Stimulated activated naive CD8-positive, alpha-beta T cell treated with anti-CD3 and anti-CD28 coated beads, Interleukin-15, amount 100 ng/mL, for 72 hours (primary cell): ENCODE measurements at places on chromosomes 3 and 15.

GRCh38 chr3:127419182-127419581 lies 131.3 kb upstream of the PRR20G start:
- no peak for DNase-seq

DNA sequence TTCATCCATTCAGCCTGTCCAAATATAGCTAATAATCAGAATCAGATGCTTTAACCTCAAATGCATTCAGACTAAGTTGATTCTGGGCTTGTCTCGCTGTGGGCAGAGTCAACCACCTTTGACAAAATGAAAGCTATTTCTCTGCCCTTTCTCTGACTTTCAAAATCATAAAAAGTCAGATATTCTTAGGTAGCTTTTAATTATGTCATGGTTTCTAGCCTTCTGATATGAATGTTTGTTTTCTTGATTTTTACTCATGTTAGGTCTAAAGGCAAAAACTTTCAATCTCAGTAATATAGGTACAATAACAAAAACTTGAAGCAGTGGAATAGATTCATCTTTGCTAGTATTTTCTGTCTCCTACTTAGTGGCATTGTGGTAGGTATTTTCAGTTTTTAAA lies 25.3 kb upstream of the C15orf61 start:
- DNase-seq, result no peak

DNA sequence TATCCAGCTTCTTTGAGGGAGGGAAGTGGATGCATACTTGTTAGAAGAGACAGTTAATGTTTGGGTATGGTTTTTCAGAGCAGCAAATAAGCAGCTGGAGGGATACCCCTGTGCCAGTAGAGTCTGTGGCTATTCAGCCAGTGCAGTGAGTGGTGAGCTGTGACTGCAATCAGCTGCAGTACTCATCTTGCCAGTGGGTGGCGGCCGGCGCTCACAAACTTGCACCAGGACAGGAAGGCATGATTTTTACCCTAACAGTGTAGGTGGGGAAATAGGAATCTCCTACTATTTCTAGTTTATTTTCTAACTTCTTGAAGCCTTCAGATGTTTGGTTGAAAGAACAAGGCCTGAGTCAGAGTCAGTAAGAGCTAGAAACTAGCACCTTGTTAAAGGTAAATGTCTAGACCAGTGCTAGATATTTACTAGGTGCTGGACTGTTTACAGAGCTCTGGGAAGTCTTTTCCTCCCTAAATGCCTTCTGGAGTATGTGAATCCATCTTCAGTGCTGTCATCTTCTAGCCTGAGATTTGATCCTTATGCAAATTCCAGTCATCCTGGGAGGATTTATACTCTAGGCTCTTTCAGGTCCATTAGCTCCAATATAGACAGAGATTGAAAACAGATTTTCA lies 23.6 kb downstream of the TIMP4 start:
- DNase-seq, result peak; percentile 56

DNA sequence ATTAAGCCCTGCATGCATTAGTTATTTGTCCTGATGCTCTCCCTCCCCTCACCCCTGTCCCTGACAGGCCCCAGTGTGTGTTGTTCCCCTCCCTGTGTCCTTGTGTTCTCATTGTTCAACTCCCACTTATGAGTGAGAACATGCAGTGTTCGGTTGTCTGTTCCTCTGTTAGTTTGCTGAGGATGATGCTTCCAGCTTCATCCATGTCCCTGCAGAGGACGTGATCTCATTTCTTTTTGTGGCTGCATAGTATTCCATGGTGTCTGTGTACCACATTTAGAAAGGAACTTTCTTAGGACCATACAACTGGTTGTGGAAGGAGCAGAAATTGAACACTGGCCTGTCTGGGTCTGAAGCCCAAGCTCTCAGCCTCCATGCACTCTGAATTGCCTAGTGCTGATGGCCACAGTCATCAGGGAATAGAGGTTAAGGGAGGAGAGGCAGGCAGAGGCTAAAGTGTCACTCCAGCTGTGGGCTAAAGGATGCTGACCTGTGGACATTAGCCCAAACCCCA lies 138.5 kb downstream of the FNDC3B start:
- DNase-seq, result no peak

DNA sequence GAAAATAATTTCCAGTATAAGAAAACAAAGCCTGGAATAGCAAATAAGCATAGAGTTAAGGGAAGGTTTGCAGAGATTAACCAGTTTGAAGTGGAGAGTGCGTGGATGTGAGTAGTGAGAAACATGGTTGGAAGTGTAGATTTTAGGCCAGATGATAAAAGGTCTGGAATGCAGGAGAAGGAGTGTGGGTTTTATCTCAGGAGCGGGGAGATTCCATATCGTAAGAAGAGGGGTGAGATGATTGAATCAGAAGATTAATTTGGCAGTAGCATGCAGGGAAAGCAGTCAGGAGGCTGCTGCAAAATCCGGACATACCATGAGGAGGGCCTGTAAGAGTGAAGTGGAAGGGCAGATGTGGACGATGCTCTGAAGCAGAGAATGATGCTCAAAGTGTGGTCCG lies 13.7 kb downstream of the PPARG start:
- DNase-seq, result no peak

DNA sequence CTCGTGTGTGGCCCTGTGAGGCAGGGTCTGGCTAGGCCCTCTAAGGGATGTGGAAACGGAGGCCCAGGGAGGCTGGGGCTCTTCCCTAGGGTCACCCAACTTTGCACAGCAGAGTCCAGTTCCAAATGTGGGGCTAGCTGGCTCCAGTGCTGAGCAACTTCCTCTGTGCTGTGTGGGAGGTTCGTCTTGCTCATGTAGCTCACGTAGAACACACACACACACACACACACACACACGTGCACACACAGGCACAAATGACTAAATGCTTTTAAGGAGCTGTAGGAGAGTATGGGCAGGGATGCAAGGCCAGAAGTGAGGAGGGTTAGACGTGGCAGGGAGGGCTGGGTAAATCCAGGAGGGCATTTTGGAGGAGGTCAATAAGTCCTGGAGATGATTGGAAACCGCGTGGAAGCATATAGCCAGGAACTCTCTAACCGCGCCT lies 213.8 kb downstream of the RPLP1 start:
- peak; percentile 21 for DNase-seq

GRCh38 chr3:172707967-172708366 lies 2.9 kb downstream of the NCEH1 start:
- DNase-seq, result no peak

DNA sequence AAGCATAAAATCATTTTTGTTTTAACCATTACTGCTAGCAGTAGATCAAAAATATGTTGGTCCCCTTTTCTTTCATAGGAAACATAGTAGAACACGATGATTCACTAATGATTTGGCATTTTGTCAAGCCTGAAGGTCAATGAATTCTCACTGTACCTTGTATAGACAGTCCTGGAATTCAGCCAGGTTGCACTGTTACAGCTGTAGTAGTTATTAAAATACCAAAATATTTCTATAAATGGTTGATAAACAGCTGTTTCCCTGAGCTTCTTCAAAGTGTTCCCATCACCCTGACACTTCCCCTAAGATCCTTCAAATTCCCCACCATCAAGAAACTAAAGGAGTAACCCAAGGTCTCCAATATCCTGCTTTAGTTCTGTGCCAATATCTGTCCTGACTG lies 200.9 kb downstream of the ATP8B4 start:
- no peak for DNase-seq

DNA sequence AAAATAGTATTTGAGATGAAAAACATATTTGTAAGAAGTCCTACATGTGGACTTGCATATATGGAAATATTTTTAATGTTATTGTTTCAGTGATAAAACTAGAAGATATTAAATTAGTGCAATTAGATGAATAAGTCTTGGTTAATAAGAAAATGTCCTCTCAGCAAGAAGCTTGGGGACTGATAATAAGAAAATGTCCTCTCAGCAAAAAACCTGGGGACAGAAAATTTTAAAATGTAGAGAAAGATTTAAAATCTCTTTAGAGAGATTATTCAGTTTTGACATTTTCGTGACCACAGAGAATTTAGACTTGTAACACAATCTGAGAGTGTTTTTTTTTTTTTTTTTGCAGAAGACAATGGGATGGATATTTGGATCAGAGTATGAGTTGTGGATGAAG lies 156.0 kb downstream of the ISL2 start:
- no peak for DNase-seq

DNA sequence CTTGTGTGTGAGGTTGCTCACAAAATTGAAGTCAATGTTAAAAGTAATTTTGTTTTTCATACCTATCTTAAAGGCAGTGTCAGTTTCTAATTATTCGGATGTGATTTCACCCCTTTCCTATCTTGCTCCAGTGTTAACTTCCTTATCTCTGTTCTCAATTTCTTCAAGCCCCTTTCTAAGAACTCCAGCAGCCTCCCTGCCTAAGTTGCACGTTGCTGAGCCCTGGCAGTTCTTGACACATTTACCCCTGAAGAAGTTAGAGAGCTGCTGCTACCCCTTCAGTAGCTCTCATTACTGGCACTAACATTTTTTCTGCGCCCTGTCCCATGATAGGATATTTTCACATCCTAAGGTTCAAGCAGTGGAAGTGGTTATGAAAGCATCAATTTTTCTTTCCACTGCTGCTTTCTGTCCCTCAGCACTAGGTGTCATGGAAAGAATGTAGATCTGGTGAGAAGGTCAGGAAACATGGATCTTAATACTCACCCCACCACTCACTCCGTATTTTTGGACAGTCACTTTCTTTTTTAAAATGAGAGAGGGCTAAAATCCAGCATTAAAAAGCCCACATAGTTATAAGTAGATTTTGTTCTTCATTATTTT lies 62.9 kb downstream of the OPA1 start:
- DNase-seq, result no peak

DNA sequence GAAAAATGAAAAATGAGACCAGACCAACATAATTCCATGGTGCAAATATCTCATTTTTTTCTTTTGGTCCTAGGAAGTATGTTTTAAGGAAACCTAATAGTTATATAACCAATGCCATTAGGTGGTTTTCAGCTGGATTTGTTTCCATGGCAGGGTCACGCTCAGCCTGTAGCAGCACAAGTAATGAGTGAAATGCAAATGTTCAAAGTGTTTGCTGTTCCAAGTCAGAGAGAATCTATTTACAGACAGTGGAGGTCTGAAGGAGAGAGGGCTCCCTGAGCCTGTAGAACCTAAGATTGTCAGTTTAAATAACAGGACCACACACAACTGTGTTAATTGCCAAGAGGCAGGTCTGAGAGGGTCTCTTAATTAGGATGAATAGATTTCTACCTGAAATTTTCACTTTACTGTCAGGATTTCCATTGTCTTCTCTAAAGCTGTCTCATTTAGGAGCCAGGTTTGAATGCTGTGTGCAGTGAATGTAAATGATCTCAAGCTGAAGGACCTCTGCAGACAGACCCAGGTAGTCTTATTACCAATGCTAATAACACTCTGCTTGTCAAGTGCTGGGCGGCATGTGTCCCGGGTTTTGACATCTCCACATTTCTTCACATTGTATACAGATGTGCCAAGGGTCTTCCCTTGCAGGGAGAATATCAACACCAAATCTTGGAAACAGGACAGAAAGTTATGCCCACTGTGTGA lies 317.3 kb upstream of the NECTIN3 start:
- no peak for DNase-seq

DNA sequence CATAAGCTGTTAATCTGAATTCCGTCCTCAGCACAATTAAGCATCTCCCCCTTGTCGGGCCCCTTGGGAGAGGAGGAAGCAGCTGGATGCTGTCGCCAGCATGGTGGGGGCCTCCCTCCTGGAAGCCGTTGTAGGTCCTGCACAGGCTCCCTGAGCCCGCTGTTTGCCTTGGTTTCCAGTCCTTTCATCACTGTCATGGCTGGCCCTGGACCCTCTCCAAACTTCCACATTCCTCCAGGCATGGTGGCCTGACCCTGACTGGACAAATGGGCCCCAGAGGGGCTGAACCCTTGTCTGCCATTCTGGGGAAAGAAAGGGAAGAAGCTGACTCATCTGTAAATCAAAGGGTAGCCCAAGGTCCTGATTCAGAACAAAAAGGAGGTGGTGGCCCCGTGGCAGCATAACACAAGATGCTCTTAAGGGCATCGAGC lies 300.5 kb upstream of the LRRFIP2 start:
- no peak for DNase-seq

DNA sequence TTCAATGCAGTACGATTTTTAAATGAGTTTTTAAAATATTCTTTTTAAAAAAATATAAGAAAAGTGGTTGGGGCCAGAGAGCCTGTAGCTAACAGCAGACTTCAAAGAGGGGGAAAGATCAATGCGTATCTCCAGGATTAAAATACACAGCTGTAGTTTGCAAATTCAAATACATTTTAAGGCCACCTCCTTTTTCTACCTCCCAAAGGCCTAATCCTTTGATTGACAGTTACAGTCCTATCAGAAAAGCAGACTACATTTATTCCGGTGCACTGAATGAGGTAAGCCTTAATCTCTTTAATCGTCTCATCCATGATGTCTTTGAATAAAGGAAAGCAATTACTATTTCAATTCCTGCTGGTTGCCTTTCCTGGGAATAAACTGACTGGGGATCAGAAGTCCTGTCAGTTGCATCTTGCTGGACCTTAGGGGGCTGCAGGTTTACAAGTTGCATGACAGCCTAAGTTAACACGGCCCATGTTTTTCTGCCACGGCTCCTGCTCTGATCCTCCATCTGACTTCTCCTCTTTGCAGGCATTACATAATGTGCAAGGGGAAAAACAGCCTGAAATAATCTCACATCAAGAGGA lies 51.7 kb downstream of the CADPS start:
- DNase-seq, result no peak

- DNase-seq, result no peak
Measured at GRCh38 chr3:124926426-124927101, 8.0 kb downstream of the MUC13 start.

GRCh38 chr3:27025718-27026117 lies 343.5 kb downstream of the NEK10 start:
- DNase-seq, result no peak
